Suprapubic skin (tissue), 4 donors: ENCODE measurements at places on chromosomes 1 and 21. TPM values are rescaled to one million over a fixed set of nuclear protein-coding genes. Genes with fewer than 3 reads are reported as not detected.

DNA sequence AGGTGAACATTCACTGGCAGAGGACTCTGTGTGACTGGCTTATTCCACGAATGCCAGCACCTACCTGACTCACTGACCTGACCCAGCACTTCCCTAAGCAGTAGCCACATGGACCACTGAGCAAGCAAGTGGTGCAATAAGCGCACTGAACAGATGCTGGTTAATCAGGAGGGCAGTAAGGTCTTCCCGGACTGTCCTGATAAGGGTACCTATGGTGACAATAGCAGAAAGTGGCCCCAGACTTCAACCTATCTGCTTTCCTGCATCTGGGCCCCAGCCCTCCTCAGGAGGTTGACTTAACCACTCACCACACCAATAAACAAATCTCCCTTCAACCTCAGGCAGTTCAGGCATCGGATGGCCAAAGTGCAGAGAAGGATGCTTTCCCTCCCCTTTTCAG is 65.7 kb downstream of the SETD4 start:
- DNase-seq: no peak

DNA sequence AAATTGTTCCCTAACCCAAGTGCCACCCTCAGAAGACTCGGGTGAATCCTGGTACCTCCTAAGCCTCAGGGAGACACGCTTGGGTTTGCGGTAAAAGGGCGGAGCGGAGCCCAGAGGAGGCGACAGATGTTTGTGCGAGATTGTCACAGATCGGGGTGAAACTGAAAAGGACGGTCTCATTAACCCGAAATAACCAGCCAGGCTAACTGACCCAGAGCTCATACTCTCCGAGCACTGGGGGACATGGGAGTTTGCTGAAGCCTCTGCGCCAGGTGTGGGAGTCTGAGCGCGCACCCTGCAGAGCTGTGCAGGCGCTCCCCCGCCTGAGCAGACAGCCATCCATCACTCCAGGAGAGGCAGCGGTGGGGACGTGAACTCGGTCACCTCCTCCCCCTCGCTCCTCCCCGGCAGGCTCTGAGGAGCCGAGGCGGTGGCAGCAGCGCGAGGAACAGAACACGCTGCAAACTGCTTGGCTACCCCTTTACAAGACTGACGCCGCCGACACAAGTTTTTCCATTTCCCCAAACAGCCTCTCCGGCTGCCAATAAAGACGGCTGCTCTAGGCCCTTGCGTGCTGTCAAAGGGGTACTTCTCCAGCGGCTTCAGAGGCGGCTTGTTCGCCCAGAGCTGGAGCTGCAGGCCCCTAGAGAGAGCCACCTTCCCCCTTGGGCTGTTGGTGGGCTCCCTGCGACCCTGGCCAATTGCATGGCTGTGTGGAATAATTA is 43.5 kb downstream of the RRAGC start:
- DNase-seq: no peak

- DNase-seq: no peak
Observed at GRCh38 chr1:70628973-70629372, 217.9 kb downstream of the CTH start.

DNA sequence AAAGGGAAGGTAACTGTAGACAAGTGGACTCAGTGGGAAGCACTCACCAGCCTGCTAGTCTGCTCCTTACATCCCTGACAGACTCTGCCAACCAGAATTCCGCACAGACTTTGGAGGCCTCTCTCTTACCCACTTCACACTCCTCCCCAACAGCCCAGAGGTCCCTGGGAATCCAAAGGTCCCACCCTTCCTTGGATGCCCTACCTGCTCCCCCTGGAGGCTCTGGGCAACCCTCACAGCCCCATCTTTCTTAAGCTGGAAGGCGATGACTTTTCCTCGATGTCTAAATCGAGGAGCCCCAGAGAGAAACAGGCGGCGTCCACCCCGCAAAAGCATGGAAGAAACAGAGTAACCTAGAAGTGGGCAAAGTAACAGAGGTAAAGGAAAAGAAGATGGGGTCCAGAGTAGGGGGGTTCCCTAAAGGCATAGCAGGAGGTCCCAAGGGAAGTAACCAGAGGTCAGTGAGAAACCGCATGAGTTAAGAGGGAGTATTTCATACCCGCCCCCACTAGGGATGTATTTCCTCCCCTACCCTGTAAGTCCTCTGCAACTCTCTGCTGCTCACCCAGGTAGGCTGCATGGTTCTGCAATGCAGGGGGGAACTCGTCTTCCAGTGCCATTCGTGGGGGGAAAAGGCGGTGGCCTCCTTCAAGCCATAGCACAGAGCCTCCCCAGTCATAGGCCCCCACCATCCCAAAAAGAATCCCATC is 8.4 kb downstream of the ITGA10 start:
- DNase-seq: no peak

GRCh38 chr1:59521456-59521855 is 224.6 kb downstream of the FGGY start:
- no peak for DNase-seq

EXO1 gene
- 1.6 TPM for total RNA-seq

DNA sequence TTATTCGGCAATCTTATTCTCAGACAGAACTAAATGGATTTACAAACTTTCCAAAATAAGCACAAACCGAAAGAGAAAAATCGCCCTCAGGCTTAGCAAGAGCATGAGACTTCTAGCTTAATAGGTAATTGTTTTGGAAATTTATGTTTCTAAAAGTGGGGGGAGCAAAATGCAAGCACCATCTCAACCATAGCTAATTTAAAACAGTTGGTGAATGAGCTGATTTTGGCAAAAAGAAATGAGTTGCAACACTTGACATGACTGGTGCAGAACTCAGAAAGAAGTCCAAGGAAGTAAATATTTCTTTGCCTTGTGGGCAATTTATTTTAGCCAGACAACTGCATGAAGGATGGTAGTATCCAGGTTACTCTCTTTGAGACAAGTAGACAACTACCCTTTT is 71.5 kb upstream of the PTGFR start:
- no peak for DNase-seq

GRCh38 chr1:228416217-228416933 is at the start of gene TRIM17:
Gene TRIM17, minus strand, starts transcription at chr1:228416861. Its CDS starts 1,789 bp downstream, at chr1:228415072.
- DNase-seq: peak; percentile 67

- no peak for DNase-seq
Observed at GRCh38 chr1:25615563-25616094, 962 bp upstream of the MAN1C1 start.

SLC2A5 gene
- 3.9 TPM for total RNA-seq

CCT8 gene
- 98.6 TPM for total RNA-seq

GRCh38 chr21:44702111-44702972 is 5.4 kb downstream of the KRTAP10-12 start:
- no peak for DNase-seq

OR2W3 gene
- total RNA-seq: 0.81 TPM

CSF3R gene
- 2.3 TPM for total RNA-seq

PTPRC gene
- 11.4 TPM for total RNA-seq

DNA sequence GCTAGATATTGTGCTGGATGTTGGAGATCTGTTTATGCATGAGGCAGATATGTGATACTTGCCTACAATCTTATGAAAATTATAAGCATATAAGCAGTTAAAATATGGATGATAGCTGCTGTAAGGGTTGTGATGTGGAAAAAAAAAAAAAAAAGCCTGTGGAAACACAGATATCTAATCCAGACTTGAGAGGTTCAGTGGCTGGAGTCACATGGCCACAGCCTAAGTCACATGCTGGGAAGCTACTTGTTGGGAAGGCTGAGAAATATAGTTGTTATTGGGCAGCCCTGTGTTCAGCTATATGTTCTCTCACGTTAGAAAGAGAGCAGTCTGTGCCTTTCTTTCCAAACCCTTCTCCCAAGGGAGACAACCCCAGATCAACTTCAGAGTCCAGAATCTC is 15.1 kb downstream of the RAVER2 start:
- DNase-seq: no peak

KLF17 gene
- not detected for total RNA-seq
